Urinary bladder (tissue), 4 donors: ENCODE measurements at places on chromosomes 2 and 18. TPM values are rescaled to one million over a fixed set of nuclear protein-coding genes. Genes with fewer than 3 reads are reported as not detected.

The FZD7 gene
- 69.5 TPM for total RNA-seq

The KCNE4 gene
- total RNA-seq: 22.0 TPM

The RFTN2 gene
- 37.4 TPM for total RNA-seq

The CENPA gene
- total RNA-seq: 6.1 TPM

The PKP4 gene
- total RNA-seq: 83.4 TPM

The DOK6 gene
- 22.6 TPM for total RNA-seq

The PRKAG3 gene
- 1.2 TPM for total RNA-seq

The GNLY gene
- total RNA-seq: not detected

The FOSL2 gene
- total RNA-seq: 40.9 TPM

The KCNK3 gene
- total RNA-seq: 4.7 TPM

The BIN1 gene
- 72.9 TPM for total RNA-seq

The LRPPRC gene
- total RNA-seq: 87.6 TPM

The MAP4K3 gene
- total RNA-seq: 208 TPM

The BBS5 gene
- total RNA-seq: 13.8 TPM

The SERPINB4 gene
- total RNA-seq: not detected

The METAP1D gene
- 29.4 TPM for total RNA-seq

The DPYSL5 gene
- 1.2 TPM for total RNA-seq
